Activated CD8-positive, alpha-beta memory T cell treated with anti-CD3 and anti-CD28 coated beads, Interleukin-2, amount 10 ng/mL, durations not matched to agents 7 days and 5 days (primary cell): ENCODE measurements at places on chromosomes 7 and 10. TPM values are rescaled to one million over a fixed set of nuclear protein-coding genes. Genes with fewer than 3 reads are reported as not detected.

GRCh38 chr10:118810796-118811505 is 56.2 kb upstream of the CACUL1 start:
- H3K27ac ChIP-seq, result no peak overlapping the region
- no peak for DNase-seq
- H3K27me3 ChIP-seq, result no peaks in the 10 kb centered on the region
- no peaks in the 10 kb centered on the region for H3K4me1 ChIP-seq
- H3K36me3 ChIP-seq, result no peaks in the 10 kb centered on the region

DNA sequence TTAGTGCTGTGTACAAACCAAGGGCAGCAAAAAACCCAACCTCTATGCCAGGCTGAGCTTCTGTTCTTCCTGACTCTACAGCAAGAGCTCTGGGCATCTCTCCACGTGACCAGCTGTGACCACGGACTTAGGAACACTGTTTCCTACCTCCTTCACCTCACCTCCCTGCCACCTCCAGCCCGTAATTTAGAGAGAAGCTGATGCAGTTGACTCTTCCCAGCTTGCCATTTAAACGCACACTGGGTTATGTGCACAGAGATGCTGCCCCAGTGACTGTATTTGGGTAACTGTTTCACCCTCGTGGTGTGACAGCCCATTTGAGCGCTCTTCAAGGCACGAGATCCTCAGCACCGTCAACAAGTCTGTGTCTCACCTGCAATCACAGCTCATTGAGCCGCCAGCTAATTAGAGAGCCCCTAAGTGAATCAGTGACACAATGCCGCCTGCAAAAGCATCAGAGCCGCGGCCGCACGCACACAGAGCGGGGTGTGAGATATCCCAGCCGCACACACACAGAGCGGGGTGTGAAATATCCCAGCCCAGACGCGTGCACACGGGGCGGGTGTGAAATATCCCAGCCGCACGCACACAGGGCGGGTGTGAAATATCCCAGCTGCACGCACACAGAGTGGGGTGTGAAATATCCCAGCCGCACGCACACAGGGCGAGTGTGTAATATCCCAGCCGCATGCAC is 319.7 kb downstream of the PTPRN2 start:
- no peaks in the 10 kb centered on the region for H3K4me1 ChIP-seq
- no peak overlapping the region for H3K27ac ChIP-seq
- H3K4me3 ChIP-seq, result no peak overlapping the region
- no peaks in the 10 kb centered on the region for H3K27me3 ChIP-seq
- no peak for DNase-seq

The MYH16 gene
- total RNA-seq, result not detected

DNA sequence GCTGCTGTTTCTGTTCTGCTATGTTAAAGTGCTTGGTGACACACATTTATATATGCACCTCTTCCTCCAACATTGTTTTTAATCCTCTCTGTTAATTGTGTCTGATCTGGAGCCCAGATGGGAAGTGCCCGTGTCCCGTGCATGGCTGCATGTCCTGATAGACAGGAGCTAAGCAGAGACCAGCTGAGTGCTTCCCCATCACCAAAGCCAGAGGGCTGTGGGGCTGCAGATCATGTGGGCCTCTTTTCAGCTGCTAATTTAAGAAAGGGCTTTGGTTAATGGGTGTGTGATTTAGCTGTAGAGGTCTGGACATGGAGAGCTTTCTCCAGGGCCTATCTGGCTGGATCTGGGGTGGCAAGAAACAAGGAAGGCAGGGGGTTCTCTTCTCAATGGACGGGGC is 96.5 kb upstream of the NPS start:
- H3K36me3 ChIP-seq, result no peaks in the 10 kb centered on the region
- no peaks in the 10 kb centered on the region for H3K4me1 ChIP-seq
- H3K4me3 ChIP-seq, result no peak overlapping the region
- no peak overlapping the region for H3K27ac ChIP-seq

The SYT15B gene
- 0.58 TPM for total RNA-seq

The ARHGAP21 gene
- total RNA-seq, result 32.7 TPM

GRCh38 chr7:33041631-33042428 is 20.7 kb downstream of the NT5C3A start:
- H3K4me1 ChIP-seq, result peaks cover 36% of the 10 kb centered on the region
- H3K27me3 ChIP-seq, result no peaks in the 10 kb centered on the region
- no peak overlapping the region for H3K4me3 ChIP-seq
- no peak for DNase-seq
- H3K36me3 ChIP-seq, result peaks cover 14% of the 10 kb centered on the region

DNA sequence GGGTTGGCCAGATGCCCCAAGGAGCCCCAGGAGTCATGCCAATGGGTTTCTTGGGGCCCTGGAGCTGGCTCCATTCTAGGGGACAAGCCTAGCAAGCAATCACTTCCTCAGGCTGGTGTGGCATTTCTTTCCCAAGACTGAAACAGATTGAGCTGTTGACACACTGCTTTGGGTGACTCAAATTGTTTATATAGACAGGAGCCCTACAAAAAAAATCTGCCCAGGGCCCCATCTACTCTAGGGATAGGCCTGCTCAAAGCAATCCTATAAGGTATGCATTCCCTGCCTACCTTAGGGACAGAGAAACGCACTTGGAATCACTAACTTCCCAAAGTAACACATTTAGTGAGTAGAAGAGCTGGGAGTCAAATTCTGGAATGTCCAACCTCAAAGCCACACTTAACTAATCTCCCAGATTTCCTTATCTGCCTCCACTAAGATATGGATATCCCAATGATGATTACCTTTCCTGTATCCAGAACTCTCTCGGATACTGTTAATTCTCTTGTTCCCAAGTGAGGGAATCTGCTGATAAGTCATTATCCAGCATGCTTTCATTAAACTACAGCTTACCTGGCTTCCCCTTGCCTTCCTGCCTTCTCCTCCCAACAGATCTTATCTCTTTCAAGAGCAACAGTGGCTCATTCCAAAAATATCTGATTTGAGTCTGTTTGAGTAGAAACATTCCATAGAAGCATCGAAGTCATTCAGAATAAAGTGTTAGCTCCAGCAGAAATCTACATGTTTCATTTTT is 3.1 kb downstream of the ABLIM1 start:
- peaks cover 12% of the 10 kb centered on the region for H3K27me3 ChIP-seq
- no peak overlapping the region for H3K27ac ChIP-seq
- no peaks in the 10 kb centered on the region for H3K36me3 ChIP-seq
- peaks cover 10% of the 10 kb centered on the region for H3K4me1 ChIP-seq
- DNase-seq, result no peak

DNA sequence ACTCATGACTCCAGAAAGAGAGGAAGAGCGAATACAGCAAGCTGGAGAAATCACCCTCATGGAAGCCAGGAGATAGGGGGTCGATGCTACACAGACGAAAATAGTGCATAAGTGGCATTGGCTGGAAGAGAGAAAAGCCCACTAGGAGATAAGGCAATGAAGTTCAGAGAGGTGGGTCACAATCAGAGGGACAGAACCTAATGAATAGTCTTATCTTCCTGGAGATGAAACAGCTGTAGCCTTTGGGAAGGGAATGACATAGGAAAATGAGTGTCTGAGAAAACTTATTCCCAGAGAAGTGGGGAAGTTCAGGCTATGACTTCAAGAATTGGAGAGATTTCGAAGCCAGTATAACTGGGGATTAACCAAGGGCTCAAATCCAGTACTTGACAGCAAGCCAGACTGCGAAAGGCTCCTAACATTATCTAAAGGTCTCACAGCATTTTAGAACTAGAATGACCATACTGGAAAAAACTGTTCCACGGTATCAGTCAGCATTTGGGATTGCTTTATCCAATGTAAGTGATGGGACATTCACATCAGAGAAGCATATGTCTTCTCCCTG is 211.1 kb downstream of the ZNF365 start:
- H3K4me3 ChIP-seq, result no peak overlapping the region
- no peak for DNase-seq
- no peak overlapping the region for H3K27ac ChIP-seq
- H3K27me3 ChIP-seq, result peaks cover 23% of the 10 kb centered on the region

GRCh38 chr7:42734568-42734967 is 177.3 kb downstream of the C7orf25 start:
- H3K4me1 ChIP-seq, result no peaks in the 10 kb centered on the region
- no peak overlapping the region for H3K4me3 ChIP-seq
- no peak for DNase-seq
- H3K36me3 ChIP-seq, result no peaks in the 10 kb centered on the region
- H3K27ac ChIP-seq, result no peak overlapping the region

- H3K27ac ChIP-seq, result no peak overlapping the region
- no peak for DNase-seq
Observed at GRCh38 chr10:3123571-3124411, 48.8 kb downstream of the PITRM1 start.

DNA sequence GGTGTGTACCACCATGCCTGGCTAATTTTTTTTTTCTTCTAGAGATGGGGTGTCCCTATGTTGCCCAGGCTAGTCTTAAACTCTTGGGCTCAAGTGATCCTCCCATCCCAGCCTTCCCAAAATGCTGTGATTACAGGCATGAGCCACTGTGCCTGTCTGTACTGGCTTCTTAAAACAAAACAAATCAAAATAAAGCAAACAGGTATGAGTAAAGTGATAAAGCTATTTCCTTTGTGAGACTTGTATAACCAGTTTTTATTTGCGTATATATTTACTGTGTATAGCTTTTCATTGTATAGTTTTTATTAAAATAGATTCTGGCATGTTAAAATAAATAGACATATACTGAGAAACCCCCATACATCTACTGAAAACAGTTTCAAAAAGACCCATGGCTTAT is 14.3 kb downstream of the LCOR start:
- no peak overlapping the region for H3K4me3 ChIP-seq
- peaks cover 7% of the 10 kb centered on the region for H3K36me3 ChIP-seq
- DNase-seq, result no peak
- H3K27ac ChIP-seq, result no peak overlapping the region

The ZNF425 gene
- 0.53 TPM for total RNA-seq
